Activated CD8-positive, alpha-beta memory T cell treated with anti-CD3 and anti-CD28 coated beads, Interleukin-2, amount 10 ng/mL, durations not matched to agents 7 days and 5 days (primary cell): ENCODE measurements at places on chromosomes 12 and 14. TPM values are rescaled to one million over a fixed set of nuclear protein-coding genes. Genes with fewer than 3 reads are reported as not detected.
A peak's percentile ranks its signal among the peaks of the same experiment; 100 is the strongest.

Gene CCDC38
- 0.50 TPM for total RNA-seq

DNA sequence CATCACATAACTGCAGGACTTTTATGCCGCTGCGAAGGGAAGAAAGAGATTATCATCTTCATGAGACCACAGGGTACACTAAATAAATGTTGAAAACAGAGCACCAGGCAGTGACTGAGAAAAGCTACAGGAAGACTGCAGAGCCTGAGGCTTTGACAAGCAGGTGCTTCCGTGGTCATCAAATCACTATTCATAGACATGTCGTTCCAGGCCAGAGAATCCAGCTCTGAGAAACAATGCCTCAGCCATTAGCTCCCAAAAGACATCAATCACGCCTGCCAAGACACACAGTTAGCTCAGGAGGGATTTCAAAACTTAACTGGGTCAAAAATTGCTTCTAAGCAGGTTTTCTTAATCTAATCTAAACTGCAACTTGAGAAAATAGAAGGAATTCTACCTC, 47.2 kb upstream of the GARIN6 start:
- no peak for DNase-seq

DNA sequence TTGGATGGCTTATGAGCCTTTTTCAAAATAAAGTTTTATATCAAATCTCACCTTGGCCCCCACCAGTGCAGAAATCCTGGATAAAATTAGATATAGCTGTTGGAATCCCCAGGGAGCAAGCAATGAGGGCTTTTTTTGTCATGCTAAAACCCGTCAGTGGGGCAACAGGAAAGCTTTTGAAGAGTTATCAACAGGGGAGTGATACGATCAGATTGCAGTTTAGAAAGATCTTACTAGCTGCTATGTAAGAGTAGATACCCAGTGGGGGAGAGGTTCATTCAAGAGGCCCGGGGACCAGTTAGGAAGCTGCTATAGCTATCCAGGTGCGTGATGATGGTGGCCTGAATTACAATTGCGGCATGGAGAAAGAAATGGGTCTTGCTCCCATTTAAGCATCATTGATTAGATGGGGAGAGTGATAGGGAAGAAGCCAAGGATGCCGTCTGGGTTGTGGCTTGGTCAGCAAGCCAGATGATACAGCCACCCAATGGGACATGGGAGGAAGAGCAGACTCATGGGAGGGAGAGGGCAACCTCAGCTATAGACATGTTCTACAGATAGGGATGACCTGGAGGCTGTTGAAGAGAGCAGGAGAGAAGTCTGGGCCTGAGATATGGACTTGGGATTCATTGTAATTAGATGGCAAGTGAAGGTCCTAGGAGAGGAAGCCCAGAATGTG, 272.4 kb downstream of the DPF3 start:
- no peak for DNase-seq

GRCh38 chr12:132614861-132615578, 3.6 kb upstream of the P2RX2 start:
- peak; percentile 85 for DNase-seq

GRCh38 chr14:63745272-63745671, 17.4 kb upstream of the SGPP1 start:
- DNase-seq: no peak

GRCh38 chr12:89129167-89129870, 223.0 kb downstream of the DUSP6 start:
- DNase-seq: peak; percentile 41

GRCh38 chr12:129127211-129127610, 273.9 kb downstream of the GLT1D1 start:
- no peak for DNase-seq
